ENCODE measurements at places on chromosomes 1 and 21.

- no peak for DNase-seq
These were observed 55.3 kb downstream of the AHCTF1 start for GRCh38 chr1:246876431-246876830.

DNA sequence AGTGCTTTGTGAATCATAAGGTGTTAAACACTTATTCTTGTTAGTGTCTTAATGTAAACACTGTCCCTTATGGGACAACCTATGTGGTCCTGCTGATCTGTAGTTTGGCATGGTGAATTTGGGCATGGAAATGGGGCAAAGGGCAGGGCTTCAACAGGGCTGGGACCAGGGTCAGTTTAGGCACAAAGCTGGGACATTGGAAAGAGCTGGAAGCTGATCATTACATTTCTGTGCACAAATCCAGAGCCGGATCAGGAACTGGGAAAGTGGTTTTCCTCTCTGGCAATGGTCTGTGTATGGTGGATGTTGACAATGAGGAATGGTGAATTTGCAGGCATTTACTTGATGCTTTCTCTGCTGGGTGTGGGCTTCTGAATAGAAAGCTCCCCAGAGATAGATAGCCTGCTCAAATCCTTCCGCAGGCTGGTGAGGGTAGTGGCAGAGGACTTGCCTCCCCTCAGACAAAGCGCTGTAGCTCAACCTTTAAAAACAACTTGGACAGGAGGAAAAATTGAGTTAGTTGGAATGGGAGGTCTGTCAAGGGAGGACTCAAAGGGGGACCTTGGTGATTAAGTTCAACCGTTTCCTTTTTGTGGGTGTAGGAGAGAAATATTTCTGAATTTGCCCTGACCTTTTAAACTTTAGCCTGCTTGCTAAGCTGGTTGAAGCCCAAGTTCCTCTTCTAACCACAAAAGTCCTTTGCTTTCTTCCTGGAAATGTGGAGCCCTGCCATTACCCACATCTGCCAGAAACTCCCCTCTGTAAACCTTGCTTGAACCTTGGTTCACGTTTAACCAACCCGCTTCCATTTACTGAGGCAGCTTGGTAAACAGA, 35.3 kb downstream of the HLX start:
- no peak for DNase-seq

DNA sequence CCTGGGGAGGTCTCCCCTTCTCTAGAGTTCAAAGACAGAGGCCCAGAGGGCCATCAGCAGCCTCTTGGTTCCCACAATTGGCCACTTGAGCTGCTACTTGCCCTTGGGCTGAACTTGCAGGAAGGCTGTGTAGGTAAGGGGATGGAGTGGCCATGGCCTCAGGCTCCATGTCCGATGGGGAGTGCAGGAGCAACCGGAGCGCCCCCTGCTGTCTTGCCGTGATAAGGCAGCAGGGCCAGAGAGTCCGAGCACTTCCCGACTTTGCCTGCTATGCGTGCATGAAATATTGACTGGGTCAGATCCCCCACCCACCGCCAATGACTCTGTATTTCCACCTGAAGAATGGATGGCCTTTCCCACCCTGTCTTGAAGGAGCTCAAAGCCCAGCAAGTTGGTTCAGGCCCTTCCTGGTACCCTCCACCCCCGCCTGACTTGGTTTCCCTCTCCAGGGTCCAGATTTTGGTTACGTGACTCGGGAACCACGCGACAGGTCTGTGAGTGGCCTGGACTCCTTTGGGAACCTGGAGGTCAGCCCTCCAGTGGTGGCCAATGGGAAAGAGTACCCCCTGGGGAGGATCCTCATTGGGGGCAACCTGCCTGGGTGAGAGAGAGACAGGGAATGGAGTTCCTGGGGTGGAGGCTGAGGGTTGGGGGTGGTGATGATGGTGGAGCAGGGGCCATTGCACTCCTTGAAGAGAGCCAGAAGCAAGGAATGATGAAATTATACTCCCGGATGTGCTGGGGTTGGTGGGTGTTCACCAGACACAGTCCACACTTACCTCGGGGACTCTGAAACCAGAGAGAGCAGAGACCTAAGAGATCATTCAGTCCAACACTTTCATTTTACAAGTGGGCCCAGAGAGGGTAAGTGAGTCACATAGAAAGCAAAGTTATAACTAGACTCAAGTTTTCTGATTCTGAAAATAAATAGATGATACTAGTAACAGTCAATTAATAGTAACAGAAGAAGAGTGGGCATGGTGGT, 25.6 kb downstream of the PADI3 start:
- DNase-seq: peak; percentile 57

GRCh38 chr1:163166886-163167555, 35.7 kb downstream of the RGS5 start:
- DNase-seq: no peak

DNA sequence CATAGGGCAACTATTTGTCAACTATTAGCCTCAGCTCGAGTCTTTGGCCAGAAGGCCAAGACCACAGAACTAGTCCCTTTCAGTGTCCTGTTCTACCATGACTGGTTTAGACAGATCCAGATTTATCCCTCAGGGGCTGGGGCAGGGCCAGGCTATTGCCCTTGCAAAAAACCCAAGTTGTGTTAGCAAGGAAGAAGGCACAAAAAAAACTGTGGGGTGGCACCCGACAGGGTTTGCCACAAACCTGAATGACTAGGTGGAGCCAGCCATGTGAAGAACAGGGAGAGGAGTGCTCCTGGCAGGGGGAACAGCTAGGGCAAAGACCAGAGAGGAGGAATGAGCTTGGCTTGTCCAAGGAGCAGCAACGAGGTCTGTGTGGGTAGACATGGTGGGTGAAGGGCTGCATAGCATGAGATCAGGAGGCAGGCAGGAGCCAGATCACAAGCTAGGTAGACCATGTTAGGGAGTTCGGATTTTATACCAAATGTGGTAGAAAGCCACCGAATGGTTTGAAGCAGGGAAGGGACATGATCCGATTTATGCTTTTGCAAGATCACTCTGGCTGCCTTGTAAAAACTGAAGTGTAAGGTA, 4.3 kb downstream of the DCST1 start:
- no peak for DNase-seq

DNA sequence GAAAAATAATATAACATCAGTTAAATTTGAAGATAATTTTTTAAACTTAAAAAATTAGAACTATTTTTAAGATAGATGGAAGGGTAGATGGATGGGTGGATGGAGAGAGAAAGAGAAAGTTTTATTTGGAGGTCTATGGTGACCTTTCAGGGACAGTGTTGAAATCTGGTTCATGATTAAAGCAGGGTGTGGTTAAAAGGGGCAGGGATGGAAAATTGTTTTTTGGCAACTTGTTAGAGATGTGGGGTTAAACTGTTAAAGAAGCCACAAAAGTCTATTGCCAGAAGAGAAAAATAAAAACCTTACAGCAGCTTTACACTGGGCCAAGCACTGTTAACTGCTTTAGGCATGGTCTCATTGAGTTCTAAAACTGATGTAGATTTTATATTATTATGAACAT, 134.9 kb upstream of the GORAB start:
- DNase-seq: no peak

- no peak for DNase-seq
These were observed 51.0 kb upstream of the EFHD2 start for GRCh38 chr1:15358565-15359133.

DNA sequence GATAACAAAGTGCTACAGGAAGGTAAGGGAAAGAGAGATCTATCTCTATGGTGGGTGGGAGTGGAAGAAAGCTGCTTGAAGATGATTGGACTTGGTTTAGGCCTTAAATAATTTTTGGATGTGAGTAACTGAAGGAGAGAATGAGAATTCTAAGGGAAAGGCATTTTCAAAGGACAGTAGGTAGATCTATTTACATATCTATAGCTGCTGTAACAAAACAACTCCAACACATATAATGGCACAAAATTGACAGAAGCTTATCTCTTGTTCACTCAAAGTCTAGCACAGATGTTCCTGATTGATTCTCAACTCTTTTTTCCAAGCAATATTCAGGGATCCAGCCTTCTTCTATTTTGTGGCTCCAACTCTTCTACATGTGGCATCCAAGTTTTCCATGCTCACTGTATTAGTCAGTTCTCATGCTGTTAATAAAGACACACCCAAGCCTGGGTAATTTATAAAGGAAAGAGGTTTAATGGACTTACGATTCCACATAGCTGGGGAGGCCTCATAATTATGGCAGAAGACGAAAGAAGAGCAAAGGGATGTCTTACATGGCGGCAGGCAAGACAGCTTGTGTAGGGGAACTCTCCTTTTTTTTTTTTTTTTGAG, 3.1 kb upstream of the DDAH1 start:
- no peak for DNase-seq

GRCh38 chr1:169529068-169529642, 43.4 kb upstream of the SLC19A2 start:
- no peak for DNase-seq

DNA sequence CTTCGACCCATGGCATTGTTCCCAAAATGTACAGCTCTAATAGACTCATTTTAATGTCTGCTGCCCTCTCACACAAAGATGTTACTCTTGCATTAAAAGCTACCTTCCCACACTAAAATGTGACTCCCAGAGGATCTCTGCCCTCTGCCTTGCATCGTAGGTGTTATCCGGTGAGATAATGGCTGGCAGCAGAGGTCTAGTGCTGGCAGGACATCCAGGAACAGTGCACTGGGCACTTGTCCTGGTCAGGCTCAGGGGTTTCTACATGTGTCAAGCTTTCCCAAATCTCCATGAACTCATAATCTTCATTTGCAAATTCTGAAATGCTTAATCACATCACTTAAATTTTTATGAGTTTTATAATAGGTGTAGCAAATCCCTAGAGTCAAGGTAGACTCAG, 310.6 kb downstream of the LRRIQ3 start:
- no peak for DNase-seq

DNA sequence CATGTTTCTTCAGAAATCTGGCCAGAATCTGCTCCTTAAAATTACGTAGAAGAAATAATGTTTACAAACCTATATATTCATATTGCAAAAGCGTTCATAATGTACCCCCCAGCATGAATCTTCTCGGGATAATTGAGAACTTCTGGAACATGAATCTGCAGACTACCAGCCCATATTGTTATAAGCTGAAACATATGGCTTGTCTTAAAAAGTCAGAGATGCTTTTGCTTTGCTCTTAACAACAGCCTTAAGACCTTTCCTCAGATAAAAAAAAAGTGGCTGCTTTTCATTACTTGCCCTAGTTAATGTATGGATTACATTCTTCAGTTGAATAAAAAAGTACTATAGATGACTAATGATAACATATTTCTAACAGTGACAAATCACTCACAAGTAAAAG, 15.0 kb upstream of the ZZZ3 start:
- no peak for DNase-seq

DNA sequence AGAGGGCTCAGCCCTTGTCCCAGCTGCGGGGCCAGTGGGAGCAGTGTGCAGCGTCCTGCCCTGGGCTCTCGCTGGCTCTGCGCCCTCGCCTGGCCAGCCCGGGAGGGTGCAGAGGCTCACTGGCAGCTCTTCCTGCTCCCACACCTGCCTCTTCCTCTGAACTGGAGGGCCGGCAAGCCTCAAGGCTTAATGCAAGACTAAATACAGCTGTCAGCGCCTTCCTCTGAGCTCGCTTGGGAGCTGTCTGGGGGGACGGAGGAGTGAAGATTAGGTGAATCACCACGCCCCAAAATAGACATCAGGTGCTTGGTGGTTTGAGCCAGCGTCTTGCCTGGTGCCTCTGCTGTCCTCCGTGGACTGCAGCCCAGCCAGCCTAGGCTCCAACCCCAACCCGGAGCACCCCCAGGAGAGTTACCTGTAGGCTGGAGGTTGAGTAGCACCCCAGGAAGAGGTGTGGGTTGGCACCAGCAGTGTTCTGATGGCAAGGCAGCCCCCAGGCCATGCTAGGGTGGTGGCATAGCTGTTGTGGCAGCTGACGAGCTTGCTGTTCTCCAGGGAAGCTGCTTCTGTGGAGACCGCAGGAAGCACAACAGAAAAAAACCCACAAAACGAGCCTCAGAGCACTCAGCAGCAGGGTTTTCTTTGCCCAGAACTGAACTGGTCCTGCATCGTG, 36.9 kb downstream of the UMODL1 start:
- DNase-seq: peak; percentile 99

- DNase-seq: no peak
These were observed 272.5 kb downstream of the SIPA1L2 start for GRCh38 chr1:232357416-232357815.

DNA sequence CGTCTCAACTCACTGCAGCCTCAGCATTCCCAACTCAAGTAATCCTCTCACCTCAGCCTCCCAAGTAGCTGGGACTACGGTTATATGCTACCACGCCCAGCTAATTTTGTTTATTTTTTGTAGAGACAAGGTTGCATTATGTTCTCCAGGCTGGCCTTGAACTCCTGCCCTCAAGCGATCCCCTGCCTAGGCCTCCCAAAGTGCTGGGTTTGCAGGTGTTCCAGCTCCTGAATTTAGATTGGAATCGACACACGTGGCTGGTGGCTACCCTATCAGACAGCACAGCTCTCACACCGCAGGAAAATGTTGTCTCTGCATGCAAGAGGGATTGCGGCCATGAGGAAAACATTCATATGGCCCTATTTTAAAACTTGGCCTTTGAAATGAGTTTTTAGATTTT, 76.7 kb upstream of the GALNT2 start:
- no peak for DNase-seq

- no peak for DNase-seq
These were observed 137.9 kb downstream of the FAF1 start for GRCh38 chr1:50822035-50822776.
